Mesendoderm (in vitro differentiated cells): ENCODE measurements at places on chromosomes 11 and 22.

DNA sequence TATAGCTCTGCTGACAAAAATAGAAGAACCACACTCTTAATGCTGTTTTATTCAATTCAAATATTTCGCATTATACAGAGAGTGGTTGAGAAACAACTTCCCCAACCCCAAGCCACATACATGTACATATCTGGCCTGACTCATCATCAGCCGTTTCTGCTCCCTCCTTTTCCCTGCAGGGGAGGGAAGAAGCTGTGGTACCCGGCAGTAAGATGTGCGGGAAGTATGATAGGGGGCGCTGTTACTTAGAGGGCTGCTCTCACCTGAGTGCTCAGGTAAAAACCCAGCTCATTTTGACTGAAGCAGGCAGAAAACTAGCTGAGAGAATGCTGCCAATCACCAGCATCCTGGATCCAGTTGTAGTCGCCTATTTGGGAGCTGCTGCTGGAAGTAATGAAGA is 85.5 kb downstream of the NELL1 start:
- DNase-seq = peak; percentile 80

- no peak for DNase-seq
Measured at GRCh38 chr22:20383538-20383937, 10.4 kb upstream of the ZNF74 start.

- DNase-seq = no peak
Measured at GRCh38 chr11:69917529-69917928, 98.3 kb upstream of the FGF3 start.

DNA sequence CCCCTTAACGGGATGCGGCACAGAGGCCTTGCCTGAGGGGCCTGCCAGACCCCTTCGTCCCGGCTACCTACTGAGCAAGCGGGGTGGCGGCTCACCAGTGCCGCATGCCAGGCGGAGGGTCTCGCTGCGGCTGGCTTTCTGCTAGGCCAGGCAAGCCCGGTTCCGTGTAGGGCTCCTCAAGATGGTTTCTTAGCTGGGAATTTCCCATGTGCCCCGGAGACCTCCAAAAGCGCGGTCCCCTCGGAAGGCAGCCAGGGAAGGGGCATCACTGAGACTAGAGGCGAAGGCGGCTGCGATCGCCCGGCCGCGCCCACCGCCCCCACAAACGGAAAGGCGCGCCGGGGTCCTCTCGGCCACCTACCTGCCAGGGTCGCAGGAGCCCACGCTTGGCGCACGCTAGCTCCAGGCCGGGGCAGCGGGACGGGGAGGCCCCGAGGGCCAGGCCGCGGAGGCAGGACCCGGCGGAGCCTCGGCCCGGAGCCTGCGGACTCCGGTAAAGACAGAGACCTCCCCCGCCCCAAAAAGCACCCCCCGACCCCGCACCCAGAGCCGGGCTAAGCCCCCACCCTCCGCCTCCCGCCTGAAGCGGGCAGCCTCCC is 23.8 kb downstream of the MICAL3 start:
- peak; percentile 47 for DNase-seq

DNA sequence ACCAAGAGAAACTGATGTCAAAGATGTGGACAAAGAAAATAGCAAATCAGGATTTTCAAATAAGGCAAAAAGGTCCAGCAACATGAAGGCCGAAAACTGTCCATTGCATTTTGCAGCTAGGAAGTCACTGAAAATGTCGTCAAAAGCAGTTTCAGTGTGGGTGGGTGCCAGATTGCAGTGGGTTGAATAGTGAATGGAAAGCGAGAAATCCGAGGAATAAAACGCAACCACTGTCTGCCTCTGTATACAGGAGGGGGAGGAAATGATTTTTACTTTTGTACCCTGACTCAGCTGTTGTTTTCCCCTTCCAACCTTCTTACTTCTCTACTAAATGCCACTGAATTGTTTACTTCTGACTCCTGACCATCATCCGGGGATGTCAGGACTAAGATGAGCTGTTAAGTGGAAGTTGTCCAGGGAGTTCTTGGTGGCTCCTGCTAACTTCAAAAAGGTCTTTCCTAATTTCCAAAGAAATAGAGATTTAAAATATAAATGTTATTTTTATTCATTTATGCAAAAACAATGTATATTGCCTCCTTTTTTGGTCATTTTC is 64.9 kb upstream of the BIRC3 start:
- DNase-seq = no peak

- no peak for DNase-seq
Measured at GRCh38 chr11:19445771-19446170, 205.0 kb upstream of the E2F8 start.

DNA sequence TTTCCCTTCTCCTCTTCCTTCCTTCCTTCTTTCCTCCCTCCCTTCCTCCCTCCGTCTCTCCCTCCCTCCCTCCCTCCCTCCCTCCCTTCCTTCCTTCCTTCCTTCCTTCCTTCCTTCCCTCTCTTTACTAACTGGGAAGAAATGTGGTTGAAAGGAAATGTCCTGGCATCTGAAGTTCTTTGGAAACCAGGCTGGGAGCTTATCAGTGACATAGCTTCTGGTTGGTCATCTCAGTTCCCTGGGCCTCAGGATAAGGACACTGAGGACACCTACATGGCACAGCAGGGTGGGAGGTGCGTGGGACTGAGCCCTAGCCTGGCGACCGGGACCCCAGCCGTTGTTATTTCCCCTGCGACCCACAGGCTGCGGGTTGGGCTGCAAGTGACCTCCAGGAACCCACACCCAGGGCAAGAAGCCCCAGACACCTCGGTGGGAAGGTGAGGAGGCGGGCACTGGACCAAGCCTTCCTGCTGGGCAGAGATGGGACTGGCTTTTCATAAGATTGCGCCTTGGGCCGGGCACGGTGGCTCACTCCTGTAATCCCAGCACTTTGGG is 1486.5 kb downstream of the TBC1D22A start:
- no peak for DNase-seq

GRCh38 chr11:60955571-60955970 is 3.6 kb upstream of the SLC15A3 start:
- no peak for DNase-seq

GRCh38 chr11:117826190-117826570 is 1.6 kb upstream of the FXYD2 start:
- no peak for DNase-seq

DNA sequence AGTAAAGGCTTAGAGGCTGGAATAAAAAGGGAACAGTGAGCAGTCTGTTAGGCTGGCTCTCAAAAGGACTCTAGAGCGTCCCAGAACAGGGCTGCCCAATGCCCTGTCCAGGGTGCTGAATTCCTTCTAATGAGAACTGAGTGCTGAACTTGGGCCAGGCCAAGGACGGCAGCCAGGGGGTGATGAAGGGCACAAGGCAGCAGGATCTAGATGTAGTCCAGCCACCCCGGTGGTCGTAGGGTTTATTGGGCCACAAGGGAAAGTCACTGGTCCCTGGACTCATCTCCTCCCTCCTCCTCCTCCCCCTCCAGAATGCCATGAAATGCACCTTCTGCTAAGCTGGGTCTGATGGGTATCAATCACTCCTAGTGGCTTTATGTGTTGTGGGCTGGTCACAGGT is 19.2 kb downstream of the NPTXR start:
- peak; percentile 94 for DNase-seq

- no peak for DNase-seq
Measured at GRCh38 chr11:8252388-8252787, 11.3 kb downstream of the LMO1 start.

GRCh38 chr11:20032577-20033260 is 127.6 kb downstream of the DBX1 start:
- no peak for DNase-seq

DNA sequence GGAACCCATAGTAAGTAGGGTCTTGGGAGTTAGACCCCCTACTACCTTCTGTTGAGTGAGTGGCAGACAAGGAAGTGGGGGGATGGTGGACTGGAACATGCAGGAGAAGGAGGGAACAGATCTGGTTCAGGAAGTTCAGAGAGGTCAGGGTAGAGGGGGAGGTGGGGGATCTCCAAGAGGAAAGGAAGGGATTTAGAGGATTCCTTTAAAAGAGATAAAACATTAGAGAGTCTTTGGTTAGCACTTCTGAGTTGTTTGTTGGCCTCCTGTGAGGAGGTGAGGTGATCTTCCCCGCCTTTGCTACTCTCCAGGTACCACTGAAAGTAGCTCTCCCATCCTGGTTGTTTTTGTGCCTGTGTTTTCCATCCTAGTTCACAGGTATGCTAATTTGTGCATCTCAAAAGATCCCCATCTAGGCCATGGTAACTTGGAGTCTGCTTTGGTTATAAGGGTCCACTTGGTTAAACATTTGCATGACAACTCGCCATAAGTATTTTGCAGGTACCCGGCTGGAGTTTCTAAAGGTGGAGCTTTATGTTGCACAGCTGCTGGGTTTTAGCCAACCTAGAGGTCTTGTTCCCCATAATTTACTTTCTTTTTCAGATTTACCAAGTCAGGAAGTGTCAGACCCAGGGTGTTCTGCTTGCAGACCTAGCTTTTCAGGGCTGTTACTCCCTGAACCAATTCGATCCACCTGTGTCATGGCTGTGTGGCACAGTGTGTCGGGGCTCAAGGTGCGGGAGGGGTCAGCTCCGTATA is 79.3 kb upstream of the SORL1 start:
- peak; percentile 90 for DNase-seq

GRCh38 chr11:64406221-64406946 is 47.4 kb downstream of the RPS6KA4 start:
- DNase-seq = peak; percentile 54

DNA sequence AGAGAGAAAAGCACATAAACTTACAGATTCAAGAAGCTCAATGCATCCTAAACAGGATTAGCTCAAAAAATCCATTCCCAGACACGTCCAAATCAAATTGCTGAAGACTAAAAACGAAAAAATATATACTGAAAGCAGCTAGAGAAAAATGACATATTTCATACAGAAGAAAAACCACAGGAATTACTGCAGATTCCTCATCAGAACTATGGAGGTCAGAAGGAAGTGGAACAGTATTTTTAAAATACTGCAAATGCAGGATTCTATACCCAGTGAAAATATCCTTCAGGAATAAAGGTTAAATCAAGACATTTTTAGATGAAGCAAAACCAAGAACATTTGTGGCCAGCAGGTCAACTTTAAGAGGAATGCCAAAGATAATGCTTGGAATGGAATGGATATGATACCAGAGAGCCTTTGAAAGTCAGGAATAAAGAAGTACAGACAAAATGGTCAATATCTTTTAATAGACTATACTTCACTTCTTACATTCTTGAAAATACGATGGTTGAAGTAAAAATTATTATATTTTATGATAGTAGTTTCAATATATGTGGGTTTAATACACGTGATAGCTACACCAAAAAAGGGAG is 352.9 kb downstream of the CTTN start:
- no peak for DNase-seq

DNA sequence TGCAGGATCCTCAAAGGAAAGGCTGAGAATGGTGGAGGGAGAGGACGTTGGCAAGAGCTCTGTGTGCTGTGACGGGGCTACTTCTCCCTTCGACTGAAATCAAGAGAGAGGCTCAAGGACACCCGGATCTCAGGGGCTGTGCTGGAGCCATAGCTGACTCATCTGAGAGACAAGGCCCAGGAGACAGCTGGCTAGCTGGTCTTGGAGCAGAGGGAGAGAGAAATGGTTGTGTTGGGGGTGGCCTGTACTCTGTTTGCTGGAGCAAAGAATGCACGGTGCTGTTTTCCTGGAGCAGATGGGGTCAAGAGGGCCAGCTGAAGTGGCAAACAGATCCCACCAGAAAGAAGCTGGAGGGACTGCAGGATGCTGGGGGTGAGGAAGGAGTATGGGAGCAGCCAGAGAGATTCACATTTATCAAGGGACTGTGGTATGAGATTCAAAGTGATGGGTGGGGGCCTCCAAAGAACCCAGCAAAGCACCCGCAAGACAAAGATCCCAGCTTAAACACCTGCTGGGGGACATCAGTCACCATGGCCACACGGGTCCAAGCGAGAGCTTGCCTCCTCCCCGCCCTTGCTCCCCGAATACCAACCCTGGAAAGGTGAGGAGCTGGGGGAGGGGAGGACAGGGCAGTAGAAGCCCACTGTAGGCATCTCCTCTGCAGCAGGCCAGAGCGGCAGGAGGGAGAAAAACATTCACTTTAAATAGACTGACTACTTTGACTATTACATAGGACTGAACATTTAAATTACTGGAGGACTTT is 40.8 kb downstream of the MAP6 start:
- DNase-seq = peak; percentile 10
